Activated CD4-positive, alpha-beta memory T cell treated with anti-CD3 and anti-CD28 coated beads, Interleukin-2, amount 10 ng/mL, durations not matched to agents 7 days and 5 days (primary cell): ENCODE measurements at places on chromosomes 4 and X. TPM values are rescaled to one million over a fixed set of nuclear protein-coding genes. Genes with fewer than 3 reads are reported as not detected.

CSAG2 gene
- total RNA-seq = 1.3 TPM

ERAS gene
- total RNA-seq = not detected

ADH1B gene
- total RNA-seq = not detected

AFP gene
- total RNA-seq = not detected

DCLK2 gene
- 0.08 TPM for total RNA-seq

TKTL1 gene
- 2.0 TPM for total RNA-seq

CCKAR gene
- total RNA-seq = not detected

GRCh38 chr4:77818602-77819403 is at the start of gene CNOT6L:
Gene CNOT6L, minus strand, starts transcription at chr4:77819368. Its CDS starts 60 bp downstream, at chr4:77819308.
- DNase-seq = peak; percentile 78

DNA sequence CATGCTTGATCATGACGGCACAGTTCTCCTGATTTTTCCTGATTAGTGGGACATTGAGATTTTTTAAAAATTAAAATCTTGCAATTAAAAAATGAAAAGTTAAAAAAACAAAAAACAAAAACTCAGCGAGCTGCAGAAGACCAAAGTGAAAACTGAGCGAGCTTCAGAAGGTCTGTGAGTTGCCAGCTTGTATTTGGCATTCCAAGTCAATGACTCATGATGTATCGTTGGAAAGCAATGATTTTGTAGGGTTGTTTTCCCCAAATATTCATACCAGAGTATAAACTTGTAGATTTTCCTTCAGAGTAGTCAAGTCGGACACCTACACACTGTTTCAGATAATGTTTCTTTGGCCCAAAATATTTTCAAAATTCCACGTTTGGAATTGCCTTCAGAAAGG is 76.9 kb downstream of the LRRC66 start:
- no peak for DNase-seq

DNA sequence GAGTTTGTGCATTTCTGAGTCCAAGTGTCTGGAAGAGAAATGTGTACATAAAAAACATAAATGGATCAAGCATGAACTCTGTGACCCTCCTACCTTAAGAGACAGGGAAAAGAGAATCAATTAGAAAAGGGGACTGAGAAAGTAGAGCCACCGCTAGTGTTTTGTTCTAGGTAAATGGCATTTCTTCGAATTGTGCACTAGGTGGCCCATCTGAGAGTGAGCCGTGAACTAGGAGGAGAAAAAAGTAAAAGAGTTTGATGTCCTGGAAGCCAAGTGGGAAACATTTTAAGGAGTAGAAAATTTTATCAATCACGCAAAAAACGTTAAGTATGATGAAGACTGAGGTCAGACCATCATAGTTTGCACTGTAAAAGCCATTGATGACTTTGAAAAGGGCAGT is 55.1 kb downstream of the NAF1 start:
- no peak for DNase-seq

DNA sequence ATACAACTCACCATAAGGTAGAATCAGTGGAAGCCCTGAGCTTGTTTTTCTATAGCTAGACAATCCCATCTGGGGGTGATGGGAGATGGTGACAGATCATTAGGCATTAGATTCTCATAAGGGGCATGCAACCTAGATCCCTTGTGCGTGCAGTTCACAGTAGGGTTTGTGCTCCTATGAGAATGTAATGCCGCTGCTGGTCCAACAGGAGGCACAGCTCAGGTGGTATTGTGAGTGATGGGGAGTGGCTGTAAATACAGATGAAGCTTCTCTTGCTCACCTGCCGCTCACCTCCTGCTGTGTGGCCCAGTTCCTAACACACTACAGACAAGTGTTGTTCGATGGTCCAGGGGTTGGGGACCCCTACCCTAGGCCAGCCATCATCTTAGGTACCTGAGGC is 5.9 kb upstream of the GATB start:
- no peak for DNase-seq

- DNase-seq = no peak
Observed at GRCh38 chrX:134603806-134604700, 54.2 kb downstream of the PLAC1 start.

- peak; percentile 37 for DNase-seq
Observed at GRCh38 chr4:102868153-102868780, 525 bp upstream of the CISD2 start.

DNA sequence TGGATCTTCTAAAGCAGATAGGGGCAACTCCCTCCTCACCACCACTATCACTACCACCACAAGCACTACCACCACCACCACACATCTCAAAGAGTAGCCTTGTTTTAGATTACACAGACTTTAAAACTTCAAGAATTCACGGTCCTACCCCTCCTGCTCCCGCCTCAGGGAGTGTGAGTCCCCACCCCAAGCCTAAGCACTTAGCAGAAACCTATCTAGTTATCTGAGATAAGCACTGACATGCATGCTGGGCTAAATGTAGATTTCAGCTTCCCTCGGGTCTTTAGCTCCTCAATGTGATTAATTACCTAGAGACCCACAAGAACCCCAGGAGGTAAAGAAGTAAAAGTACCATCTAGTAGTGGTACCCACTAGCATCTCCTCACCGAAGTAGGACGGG is 775 bp downstream of the AMOT start:
- no peak for DNase-seq

DNA sequence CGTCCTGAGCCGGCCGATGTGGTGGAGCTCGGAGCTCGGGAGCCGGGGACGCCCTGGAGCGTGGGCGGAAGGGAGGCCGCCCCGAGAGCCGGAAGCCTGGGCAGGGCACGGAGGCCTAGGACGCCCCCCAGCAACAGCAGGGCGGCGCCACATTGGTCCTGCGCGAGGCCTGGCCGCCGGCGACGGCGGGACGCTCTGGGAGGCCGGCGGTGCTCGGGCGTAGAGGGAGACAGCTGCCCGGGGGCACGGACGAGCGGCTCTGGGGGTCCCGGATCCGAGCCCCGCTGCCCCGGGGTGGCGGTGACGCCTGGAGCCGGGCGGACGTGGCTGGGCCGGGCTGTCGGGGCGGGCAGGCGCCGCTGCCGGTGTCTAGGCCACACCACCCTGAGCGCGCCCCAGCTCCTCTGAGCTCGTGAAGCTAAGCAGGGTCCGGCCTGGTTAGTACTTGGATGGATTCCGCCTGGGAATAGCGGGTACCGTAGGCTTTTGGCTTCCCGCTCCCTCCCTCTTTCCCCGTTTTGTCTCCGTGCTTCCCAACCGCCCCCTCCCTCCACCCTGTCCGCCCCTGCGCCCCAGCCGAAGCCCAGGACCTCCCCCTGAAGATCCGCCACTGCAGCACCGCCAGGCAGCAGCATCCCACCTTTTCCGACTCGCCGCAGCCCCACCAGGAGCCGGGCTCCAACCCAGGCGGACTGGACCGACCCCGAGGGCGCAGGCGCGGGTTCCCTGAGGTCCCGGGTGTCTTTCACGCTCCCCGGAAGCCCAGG is 12.1 kb downstream of the FRG2 start:
- no peak for DNase-seq

- no peak for DNase-seq
Observed at GRCh38 chr4:10500776-10501175, 43.5 kb upstream of the ZNF518B start.

GRCh38 chr4:77695774-77696173 is 90.2 kb downstream of the CXCL13 start:
- DNase-seq = no peak

DNA sequence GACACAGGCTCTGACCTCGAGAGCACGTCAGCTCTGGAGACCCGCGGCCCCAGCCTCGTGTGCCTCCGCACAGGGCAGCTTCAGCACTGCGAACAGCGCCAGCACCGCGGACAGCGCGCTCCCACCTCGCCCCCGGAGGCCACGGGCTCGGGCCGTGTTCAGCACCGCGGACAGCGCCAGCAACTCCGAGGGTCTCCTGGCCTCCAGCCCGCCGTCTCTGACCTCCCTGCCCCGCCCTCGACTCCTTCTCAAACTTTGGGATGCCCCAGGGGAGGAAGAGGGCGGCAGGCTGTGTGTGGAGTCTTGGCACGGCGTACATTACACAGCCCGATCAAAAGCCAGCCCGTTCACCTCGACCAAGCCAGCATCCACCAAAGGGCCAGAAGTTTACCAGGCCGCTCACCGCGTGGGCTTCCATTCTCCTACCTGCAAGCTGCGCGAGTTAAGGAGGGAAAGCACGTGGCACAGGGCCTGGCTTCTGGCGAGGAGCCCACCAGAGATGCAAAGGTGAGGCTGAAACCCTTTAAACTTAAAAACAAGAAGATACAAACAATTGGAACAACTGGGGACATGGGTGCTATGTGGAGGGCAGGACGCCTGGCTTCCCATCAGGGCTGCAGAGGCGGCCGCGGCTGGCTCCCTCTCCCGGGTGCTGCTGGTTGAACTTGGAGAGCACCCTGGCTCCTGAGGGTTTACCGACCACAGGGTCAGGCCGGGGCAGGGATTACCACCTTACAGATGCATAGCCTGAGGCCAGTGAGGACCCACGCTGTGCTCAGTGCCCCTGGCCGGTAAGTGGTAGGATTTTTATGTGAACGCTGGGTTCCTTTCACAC is 4.5 kb upstream of the NKX1-1 start:
- peak; percentile 36 for DNase-seq

- peak; percentile 11 for DNase-seq
Observed at GRCh38 chr4:1403177-1403583, 3.1 kb downstream of the NKX1-1 start.

GRCh38 chr4:1048773-1049590 is 37.6 kb downstream of the FGFRL1 start:
- DNase-seq = no peak

DNA sequence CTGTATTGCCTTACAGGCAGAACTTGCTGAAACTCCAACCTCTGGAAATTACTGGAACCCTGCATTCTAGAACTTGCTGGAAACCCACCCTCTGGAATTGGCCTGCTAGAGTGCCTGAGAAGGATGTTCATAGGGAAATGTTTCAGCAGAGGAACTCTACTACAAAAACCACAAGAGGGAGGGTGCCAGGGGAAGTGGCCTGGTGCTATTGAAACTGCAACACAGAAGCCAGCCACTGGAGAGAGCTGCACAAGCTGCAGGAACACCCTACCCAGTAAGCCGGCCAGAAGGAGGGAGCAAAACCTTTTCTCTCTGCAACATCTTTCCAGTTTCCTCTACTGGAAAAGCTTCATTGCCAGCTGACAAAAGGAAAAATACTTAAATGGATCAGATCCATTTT is 2.5 kb upstream of the BRWD3 start:
- DNase-seq = peak; percentile 38

DNA sequence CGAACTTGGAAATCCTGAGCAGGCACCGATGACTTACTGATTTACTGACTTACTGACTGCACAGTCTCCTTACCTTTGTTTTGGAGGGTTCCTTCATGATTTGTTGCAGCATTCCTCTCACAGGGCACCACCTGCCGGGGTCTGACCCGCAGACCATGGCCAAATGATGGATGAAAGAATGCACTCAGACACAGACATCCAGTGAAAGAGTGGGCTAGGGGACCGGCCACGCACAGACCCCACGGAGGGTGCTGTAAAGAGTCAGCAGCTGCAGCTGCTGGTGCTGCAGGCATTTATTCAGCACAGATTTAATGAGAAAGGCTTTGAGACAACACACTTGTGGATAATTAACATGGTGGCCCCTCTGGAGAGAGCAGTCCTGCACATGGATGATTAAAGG is 3.4 kb downstream of the MAGEB5 start:
- DNase-seq = no peak

DNA sequence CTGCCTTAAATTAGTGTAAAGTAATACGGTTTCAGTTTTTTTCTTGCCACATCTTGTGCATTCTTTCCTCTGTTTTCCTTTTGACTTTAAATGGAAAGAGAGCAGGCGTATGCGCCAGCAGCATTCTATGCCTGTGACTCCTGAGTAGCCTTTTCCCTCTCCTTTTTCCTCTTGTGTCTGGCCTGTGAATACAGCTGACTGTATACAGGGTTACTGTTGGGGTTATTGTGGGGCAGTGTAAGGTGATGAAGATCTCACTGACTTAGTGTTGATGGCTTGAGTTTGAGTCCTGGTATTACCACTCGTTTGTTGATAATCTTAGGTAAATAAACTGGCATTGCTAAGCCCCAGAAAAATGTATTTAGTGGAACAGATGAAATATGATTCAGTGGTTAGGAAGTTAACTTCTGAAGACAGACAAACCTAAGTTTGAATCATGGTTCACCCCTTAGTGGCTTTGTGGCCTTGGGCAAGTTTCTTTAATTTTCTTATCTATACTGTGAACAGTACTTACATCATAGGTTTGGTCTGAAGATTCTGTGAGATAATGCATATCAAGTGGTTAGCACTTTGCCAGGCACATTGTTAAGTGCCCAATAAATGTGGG is 105.1 kb downstream of the FNIP2 start:
- DNase-seq = peak; percentile 51

GRCh38 chrX:12370497-12370986 is 232.3 kb downstream of the FRMPD4 start:
- DNase-seq = no peak

GRCh38 chrX:9997041-9997440 is 29.9 kb downstream of the CLDN34 start:
- no peak for DNase-seq

DNA sequence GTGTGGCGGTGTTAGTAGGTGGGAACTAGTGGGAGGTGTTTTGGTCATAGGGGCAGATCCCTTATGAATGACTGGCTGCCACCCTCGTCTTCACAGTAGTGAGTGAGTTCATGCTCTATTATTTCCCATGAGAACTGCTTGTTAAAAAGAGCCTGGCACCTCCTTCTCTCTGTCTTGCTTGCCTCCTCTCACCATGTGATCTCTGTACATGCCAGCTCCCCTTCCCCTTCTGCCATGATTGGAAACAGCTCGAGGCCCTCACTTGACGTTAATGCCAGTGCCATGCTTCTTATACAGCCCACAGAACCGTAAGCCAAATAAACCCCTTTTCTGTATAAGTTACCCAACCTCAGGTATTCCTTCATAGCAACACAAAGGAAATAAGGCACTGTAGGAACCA is 21.7 kb downstream of the PNMA6F start:
- no peak for DNase-seq

DNA sequence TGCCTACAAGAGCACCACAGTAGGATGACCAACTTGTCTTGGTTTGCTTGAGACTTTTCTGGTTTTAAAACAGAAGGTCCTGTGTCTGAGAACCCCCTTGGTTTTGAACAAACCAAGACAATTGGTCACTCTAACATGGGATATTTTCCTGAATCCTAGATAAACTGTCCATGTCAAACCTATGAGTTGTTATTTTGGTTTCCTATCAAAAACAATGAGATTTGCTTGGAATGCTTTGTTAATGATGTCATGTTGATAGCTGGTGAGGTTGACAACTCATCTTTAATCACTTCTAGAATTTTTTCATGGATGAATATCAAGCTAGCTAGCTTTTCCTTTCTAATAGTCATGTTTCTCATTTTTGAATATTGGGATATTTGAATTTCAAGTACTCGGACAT is 518.3 kb upstream of the ARX start:
- no peak for DNase-seq
